ENCODE measurements at places on chromosomes 7 and 10.

DNA sequence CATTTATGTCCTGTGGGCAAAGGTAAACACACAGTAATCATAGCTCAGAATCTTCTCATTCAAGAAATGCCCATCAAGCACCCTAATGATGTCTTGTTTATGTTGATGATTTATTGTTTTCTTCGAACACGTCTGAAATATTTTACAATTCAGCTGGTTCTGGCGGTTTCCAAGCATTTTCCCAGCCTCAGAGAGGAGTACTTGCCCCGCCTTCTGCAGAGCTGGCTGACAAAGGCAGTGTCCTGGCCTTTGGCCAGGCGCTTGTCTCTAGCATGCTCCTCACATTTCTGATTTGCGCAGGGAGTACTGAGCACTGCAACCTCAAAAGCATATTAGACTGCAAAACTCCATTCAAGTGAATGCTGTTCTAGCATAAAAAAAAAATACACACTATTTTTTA is 314.2 kb upstream of the GNAI1 start:
- DNase-seq: peak; percentile 77

DNA sequence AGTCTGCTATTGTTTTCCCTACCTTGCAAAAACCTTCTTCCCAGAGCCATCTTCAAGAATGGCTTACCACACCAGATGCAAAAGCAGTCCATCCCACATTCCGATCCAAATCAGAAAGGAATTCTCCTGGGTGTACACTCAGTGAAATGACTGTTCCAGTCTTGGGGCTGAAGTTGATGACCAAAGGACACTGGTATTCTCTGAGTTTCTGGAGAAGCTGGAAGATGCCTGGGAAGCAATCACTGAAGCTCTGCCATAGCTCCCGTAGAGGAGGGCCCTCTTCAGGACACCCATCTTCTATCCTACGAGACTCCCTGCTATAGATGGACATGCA is 155.7 kb downstream of the LCOR start:
- no peak for DNase-seq

DNA sequence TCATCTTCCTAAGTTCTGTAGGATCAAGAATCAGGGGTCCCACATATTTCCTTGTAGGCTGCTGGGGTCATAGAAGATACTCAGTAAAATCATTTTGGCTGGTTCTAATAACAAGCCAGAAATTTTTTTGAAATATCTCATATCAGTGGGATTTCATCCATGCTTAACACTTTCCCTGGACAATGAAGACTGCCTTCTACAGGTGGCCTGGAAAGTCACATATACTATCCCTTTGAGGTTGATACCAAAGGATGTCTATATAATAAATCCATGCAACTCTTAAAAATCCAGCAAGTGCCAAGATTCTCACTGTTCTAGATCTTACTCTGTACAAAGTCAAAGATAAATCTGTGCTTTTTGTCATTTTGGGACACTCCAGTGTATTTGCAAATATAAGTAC is 225.8 kb upstream of the NEBL start:
- no peak for DNase-seq

- DNase-seq: no peak
Observed at GRCh38 chr10:114332301-114333192, 71.8 kb downstream of the AFAP1L2 start.

DNA sequence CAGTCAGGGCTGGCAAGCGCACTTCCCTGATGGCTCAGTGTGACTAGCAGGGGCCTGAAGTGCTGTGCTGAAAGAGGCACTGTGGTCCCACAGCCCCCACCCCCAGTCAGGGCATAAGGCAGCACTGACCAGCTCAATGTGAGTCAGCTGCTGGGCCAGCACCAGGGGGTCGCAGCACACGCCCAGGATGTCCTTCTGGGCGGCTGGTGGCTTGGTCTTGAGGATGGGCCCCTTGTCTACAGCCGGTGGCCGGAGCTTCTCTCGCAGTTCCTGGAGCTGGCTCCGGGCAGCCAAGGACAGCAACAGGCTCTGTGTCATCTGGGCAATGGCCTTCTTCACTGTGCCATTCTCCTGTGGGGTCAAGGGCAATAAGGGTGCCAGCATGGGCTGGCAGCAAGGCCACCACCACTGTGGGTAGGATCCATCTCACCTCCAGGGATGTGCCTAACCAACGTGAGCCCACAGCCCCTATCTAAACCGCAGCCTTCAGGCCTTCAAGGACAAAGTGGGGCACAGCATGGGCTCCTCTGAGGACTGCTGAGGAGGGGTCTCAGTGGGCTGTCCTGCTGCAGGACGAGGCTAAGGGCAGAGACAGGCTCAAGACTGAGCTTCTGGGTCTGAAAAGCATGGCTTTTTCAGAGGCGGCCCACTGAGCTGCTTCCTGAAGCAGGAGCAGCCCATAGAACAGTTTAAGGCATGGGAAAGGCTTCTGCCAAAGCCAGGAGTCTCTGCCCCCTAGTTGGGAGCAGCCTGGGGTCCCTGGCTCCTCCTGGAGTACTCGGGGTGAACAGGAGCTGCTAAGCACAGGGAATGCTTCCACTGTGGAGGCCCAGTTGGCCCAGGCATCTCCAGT is 62.5 kb downstream of the CSGALNACT2 start:
- DNase-seq: no peak

- no peak for DNase-seq
Observed at GRCh38 chr7:25545124-25546008, 317.1 kb upstream of the NPVF start.

GRCh38 chr10:124737221-124737620 is 7.0 kb downstream of the FAM53B start:
- no peak for DNase-seq

DNA sequence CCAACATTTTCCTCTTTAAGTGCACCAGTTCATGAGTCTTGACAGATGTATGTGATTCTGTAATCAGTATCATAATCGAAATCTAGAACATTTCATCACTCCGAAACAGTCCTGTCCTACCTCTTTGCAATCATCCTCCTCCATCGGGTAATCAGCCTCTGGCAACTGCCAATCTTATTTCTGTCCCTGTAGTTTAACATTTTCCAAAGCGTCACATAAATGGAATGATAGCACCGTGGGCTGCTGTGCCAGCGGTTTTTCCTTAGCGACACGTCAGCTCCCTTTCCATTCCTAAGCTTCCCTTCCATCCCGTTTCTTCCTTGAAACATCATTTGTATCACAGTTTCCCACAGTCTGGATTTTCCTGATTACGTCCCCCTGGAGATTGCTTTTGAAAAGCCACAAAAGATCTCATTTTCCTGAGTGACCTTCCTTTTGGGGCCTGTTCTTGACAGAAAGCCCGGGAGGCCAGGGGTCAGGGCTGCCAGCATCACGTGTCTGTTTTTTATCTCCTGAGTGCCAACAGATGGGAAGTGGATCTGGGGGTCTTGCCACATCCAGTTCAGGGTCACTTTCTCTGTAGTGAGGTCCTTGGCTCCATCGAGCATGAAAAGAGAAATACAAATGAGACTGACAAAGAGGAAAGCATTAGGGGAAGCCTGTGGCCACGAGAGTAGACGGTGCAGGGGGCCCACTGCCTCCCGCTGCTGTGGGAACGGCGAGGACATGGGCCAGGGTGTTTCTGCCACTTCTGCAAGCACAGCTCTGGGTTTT is 31.6 kb downstream of the TMEM120A start:
- DNase-seq: peak; percentile 60

- no peak for DNase-seq
Observed at GRCh38 chr7:106304568-106304967, 19.8 kb upstream of the NAMPT start.

GRCh38 chr7:64951250-64951848 is 39.5 kb downstream of the ZNF117 start:
- no peak for DNase-seq

- DNase-seq: no peak
Observed at GRCh38 chr10:78981970-78982281, 86.8 kb upstream of the ZMIZ1 start.

- no peak for DNase-seq
Observed at GRCh38 chr7:110704225-110704624, 386.7 kb upstream of the LRRN3 start.

- no peak for DNase-seq
Observed at GRCh38 chr7:137930581-137930980, 71.3 kb downstream of the CREB3L2 start.

DNA sequence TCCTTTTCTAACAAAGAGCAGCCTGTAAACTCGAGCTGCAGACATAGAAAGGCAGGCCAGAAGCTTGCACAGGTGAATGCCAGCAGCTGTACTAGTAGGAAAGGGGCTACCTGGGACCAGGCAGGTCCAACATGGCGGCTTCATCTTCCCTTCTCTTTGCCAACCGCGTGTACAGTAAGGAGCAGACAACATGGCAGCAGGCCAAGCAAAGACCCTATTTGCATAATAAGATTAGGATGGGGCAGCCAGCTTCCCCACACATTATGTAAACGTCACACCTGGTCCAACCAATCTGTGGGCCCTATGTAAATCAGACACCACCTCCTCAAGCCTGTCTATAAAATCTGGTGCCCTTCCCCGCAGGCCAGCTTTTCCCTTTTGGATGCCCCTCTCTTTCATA is 1186.5 kb upstream of the AUTS2 start:
- no peak for DNase-seq

DNA sequence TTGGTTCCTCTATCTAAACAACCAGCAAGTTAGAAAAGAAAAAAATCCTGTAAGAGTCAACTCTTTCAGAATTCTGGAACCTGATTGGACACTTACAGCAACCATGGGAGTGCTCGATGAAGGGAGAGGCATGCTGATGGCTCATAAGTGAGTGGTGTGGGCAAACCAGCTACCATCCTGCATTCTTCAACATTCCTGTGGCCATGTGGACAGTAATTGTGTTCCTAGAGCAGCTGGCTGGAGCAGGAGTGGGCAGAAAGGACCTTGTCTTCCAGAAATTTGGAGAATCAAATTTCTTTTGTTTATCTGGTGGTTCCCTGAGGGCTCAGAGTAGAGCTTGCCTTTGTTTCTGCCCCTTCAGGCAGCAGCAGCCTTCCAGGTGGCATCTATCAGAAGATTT is 22.5 kb upstream of the MYL7 start:
- no peak for DNase-seq

- DNase-seq: no peak
Observed at GRCh38 chr7:43565786-43566185, 17.1 kb upstream of the STK17A start.

GRCh38 chr7:10860516-10860915 is 113.2 kb upstream of the PHF14 start:
- DNase-seq: no peak

GRCh38 chr7:12031186-12031585 is 179.9 kb upstream of the TMEM106B start:
- DNase-seq: no peak

GRCh38 chr10:78894841-78895195 is 173.9 kb upstream of the ZMIZ1 start:
- no peak for DNase-seq

DNA sequence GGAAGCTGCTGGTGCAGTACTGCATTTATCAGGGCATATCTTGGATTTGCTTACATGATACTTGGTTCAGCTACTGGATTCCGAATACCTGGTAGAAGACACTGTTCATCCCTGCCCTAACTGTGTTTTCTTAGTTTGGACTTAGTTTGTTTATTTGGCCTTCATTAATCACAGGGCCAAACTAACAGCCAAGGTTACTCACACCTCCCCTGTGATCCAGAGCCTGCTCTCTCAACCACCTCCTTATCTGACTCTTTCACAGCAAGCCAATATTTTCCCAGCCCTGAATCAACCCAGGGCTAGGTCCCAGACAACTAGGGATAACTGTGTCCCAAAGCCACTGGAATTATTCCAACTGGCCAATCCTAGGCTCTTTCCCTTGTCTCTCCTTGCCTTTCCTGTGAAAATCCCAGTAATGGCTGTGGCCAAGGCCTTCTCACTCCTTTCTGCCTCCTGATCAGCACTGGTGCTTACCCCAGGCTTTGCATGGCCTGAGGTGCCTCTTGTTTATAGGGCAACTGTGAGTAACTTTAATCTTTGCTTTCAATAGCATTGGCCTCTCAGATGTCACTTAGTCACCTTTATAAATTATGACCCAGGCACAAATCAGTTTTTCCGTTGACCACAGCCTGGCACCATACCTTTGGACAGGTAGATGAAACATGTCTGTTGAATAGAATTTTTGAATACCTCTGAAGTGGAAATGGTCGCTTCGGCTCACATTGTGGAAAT is 9.3 kb upstream of the JCAD start:
- DNase-seq: no peak

DNA sequence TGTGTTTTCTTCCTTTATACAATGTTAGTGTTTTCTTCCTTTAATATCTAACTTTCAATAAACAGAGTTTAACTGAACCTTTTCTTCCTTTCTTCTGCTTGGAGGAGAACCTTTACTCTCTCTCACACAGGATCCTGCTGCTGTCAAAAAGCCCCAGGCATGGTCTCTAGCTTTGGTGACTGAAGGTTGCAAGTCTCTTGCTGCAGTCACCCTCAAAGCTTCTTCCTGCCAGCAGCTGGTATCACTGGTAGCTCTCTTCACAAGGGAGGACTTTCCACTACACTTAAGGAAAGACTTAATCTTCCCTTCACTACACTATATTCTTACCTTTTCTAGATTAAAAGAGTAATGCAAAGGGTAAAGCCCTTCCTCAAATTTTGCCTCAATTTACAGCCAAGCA is 153.4 kb downstream of the SGMS1 start:
- DNase-seq: no peak
